GM19239 (cell line): ENCODE measurements at places on chromosomes 12 and 14.

DNA sequence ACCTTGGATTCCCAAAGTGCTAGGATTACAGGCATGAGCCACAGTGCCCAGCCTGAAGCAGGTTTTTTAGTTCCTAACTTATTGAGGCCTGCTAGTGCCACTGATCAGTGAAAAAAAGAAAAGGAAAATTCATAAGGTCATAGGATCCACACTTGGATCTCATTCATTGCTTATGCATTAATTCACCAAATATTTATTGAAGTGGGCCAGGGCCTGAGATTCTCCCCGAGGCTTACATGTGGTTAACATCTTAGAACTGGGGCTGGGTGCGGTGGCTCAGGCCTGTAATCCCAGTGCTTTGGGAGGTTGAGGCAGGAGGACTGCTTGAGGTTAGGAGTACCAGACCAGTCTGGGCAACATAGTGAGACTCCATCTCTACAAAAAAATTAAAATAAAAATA, 29.5 kb upstream of the MAP1LC3B2 start:
- DNase-seq = no peak

GRCh38 chr12:67354322-67354721, 85.2 kb downstream of the CAND1 start:
- DNase-seq = no peak

DNA sequence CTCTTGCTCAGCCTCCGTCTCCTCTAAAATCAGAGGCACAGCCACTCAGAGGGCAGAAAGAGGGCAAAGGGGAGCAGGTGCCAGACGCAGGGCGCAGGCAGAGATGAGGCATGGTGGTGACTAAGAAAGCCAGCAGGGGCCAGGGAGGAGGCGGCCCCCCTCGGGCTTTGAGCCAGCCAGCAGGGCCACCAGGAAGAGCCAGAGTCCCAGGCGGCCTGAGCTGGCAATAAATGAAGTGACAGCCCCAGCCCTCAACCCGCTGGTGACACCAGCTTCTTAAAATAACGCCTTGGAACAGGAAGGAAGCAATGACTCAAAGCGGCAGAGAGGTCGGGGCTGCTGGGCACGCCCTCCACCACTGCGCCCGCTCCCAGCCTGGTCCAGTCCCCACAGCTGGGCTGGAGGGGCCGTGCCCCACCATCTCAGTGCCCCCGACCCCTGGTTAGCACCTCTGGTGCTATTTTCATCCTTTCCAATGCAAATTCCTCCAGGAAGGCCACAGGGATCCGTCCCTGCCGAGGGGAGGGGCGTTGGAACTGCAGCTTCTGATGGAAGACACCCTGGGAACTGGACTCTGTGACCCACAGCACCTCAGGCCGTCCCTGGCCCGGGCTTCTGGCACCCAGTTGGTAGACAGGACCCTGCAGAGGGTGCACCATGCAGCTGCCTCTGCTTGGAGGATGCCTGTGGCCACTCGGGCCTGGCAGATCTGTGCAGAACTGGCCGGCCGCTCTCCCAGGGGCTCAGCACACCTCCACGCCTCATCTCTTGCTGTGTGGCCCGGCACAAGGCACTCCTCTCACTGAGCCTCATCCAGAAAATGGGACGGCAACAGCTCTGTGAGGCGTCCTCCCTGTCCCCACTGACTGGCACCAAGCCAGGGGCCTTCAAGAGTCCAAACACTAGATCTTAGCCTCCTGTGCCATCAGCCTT, 113.7 kb downstream of the NCOR2 start:
- peak; percentile 95 for DNase-seq

DNA sequence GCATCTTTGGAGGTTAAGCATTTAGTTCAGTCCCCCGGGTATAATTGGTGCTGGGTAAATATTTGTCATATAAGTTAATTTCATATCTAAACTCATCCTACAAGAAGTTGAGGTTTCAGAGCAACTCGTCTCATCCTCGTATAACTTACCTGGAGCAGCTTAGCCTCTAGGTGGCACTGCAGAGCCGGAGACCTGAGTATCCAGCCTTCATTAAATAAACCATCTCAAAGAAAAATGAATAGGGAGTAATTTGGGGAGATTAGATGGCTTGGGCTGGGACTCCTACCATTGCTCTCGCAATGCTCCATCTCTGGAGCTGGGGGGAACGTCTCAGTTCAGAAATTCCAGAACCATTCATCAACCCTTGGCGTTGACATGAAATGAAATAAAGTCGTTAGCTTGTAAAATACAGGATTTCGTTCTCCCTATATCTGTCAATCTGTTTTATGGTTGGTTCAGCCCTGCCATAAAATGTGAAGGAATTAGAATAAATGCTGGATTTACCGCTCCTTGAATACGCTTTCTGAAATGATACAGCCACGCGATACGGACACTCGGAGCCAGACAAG, 122.9 kb upstream of the TMEM132D start:
- peak; percentile 36 for DNase-seq

GRCh38 chr14:102873546-102874061, 48.9 kb upstream of the AMN start:
- no peak for DNase-seq
